ENCODE measurements at places on chromosomes 12 and 14.

- peaks cover 12% of the 10 kb centered on the region for H3K4me1 ChIP-seq
- H3K4me3 ChIP-seq = no peak overlapping the region
- no peaks in the 10 kb centered on the region for H3K27me3 ChIP-seq
- H3K36me3 ChIP-seq = peaks cover 5% of the 10 kb centered on the region
- H3K27ac ChIP-seq = no peak overlapping the region
Observed at GRCh38 chr14:59277659-59278058, 89.2 kb downstream of the DAAM1 start.

GRCh38 chr14:23657959-23658470, 21.9 kb downstream of the DHRS2 start:
- H3K4me1 ChIP-seq = peaks cover 3% of the 10 kb centered on the region
- H3K4me3 ChIP-seq = no peak overlapping the region
- H3K36me3 ChIP-seq = no peaks in the 10 kb centered on the region
- H3K27me3 ChIP-seq = peaks cover 43% of the 10 kb centered on the region

DNA sequence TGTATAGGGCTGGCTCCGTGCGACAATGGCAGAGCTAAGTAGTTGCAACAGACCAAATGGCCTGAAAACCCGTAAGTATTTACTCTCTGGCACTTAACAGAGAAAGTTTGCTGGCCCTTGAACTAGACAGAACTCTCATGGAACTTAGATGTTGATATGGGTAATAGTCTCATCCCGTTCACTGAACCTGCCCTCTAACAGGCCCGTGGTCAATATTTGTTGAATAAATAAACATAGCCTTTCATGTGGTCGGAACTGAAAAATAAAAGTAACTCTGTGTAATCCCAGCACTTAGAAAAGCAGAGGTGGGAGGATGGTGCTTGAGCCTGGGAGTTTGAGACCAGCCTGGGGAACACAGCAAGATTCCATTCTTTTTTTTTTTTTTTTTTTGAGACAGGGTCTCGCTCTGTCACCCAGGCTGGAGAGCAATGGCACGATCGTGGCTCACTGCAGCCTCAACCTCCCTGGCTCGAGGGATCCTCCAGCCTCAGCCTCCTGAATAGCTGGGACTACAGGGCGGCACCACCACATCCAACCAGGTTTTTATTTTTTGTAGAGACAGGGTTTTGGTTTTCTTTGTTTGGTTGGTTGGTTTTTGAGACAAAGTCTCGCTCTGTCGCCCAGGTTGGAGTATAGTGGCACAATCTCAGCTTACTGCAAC, 29.7 kb downstream of the KDM2B start:
- no peak for DNase-seq
- H3K36me3 ChIP-seq = peaks cover under 1% of the 10 kb centered on the region
- no peak overlapping the region for H3K4me3 ChIP-seq
- H3K27me3 ChIP-seq = no peaks in the 10 kb centered on the region

DNA sequence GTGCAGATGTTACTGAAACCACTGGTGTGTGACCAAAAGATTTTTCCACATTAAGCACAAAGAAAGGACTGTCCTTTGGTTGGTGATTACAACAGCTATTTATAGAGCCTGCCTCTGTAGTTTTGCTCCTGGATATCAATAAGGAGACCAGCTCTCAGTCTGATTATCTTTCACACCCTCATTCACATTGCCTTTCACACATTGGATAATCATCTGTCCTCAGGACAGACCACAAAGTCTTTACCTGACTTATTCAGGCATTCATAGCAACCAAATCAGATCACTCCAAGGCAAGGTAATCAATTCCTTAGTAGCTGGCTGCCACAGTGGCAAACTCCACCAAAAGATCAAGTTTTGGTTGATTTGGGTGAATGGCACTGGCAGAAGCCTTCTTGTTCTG, 59.6 kb upstream of the CPSF6 start:
- H3K27me3 ChIP-seq = peaks cover 34% of the 10 kb centered on the region
- peaks cover 3% of the 10 kb centered on the region for H3K36me3 ChIP-seq
- H3K4me3 ChIP-seq = no peak overlapping the region
- no peak for DNase-seq
- H3K27ac ChIP-seq = no peak overlapping the region

DNA sequence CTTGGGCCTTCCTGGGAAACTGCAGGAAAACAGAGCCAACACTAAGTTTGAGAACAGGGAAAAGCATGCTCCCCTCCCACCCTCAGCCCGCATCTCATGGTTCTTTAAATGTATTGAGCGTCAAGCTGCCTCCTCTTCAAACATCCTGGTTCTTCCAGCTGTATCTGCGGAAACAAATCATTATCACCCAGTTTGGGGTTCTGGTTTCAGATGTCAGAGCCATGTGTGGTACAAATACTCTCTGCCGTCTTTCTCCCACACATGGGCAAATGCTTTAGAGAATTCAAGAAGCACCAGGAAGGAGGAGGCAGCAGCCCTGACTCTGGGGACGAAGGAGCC, 29.1 kb downstream of the JDP2 start:
- no peak overlapping the region for H3K4me3 ChIP-seq
- DNase-seq = no peak
- peaks cover 13% of the 10 kb centered on the region for H3K4me1 ChIP-seq
- H3K36me3 ChIP-seq = peaks cover 3% of the 10 kb centered on the region

GRCh38 chr12:117226505-117226904, 36.2 kb upstream of the FBXO21 start:
- no peak overlapping the region for H3K4me3 ChIP-seq
- no peak overlapping the region for H3K27ac ChIP-seq
- DNase-seq = no peak
- H3K4me1 ChIP-seq = no peaks in the 10 kb centered on the region

DNA sequence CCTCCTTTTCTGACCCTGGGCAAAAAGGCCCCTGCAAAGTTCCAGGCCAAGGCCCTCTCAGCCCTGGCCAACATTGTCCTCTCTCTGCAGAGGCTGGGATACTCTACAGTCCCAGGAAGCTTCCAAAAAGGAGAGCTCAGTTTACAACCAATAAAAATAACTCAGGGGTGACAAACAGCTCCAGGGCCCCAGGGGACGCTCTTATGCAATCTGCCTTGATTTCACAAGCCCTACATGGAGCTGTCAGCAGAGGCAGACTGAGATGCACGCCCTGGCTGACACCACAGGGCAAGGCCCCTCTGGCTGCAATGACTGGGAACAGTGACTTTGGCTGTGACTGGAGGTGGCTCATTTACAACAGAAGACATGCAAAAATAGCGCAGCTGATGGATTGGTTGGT, 129.0 kb upstream of the MED13L start:
- no peak overlapping the region for H3K27ac ChIP-seq
- H3K4me3 ChIP-seq = no peak overlapping the region
- H3K27me3 ChIP-seq = no peaks in the 10 kb centered on the region
- peaks cover 9% of the 10 kb centered on the region for H3K4me1 ChIP-seq
- no peak for DNase-seq

DNA sequence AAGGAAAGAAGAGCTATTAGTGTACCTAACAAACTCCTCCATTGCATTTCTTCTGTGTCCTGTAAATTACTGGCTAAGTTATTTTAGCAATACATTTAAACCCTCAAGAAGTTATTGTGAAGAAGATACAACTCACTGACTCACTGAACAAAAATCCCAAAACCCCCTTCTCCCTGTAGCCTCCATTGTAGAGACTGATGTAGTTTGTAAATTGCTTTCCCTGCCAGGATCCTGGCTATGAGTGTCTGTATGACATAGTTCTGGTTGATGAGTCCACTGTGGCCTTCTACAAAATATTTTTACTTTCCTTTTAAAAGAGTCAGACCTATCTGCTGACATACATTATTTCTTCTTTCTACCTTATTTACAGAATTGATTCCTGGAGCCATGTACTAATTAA, 155.6 kb downstream of the SLC6A15 start:
- no peak overlapping the region for H3K27ac ChIP-seq
- H3K4me3 ChIP-seq = no peak overlapping the region
- no peaks in the 10 kb centered on the region for H3K27me3 ChIP-seq
- no peak for DNase-seq

DNA sequence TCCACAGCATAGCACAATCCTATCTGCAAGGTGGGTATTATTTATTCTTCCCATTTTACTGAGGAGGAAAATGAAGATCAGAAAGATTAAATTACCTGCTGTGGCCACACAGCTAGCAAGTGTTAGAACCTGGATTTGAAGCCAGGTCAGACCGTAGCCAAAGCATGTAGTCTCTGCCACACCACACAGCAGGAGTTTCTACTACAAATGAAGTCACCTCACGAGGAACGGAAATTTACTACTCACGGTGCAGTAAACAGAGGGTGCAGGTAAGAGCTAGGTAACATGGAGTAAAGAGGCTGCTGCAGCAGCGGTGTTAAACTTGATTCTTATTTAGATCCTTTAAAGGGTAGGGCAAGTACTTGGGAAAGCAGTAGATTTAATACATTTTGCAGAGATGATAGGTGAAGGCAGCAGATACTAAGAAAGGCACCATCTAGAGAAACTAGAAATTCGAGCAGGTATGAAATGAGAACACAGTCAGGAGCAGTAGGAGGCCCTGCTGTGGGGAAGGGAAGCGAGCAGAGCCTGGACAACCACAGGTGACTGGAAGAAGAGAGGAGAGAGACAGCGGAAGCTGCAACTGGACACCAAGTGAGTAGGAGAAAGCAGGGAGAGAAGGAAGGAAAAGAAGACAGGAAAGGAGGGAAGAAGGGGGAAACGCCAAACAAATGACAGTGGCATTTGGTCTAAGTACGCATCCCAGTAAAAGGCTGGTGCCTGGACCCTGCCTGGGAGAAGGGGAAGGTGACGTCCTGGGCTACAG, 21.5 kb downstream of the SPTB start:
- H3K27me3 ChIP-seq = peaks cover 53% of the 10 kb centered on the region
- H3K27ac ChIP-seq = no peak overlapping the region
- H3K4me1 ChIP-seq = peaks cover 5% of the 10 kb centered on the region
- H3K36me3 ChIP-seq = peaks cover 2% of the 10 kb centered on the region

GRCh38 chr14:105852378-105853088, 326.1 kb downstream of the TMEM121 start:
- H3K4me3 ChIP-seq = no peak overlapping the region
- no peaks in the 10 kb centered on the region for H3K36me3 ChIP-seq
- peak; percentile 6 for DNase-seq
- peaks cover 11% of the 10 kb centered on the region for H3K27me3 ChIP-seq

- DNase-seq = no peak
- no peak overlapping the region for H3K4me3 ChIP-seq
- peaks cover 3% of the 10 kb centered on the region for H3K4me1 ChIP-seq
- H3K27ac ChIP-seq = no peak overlapping the region
Observed at GRCh38 chr14:59427653-59428580, 37.3 kb downstream of the GPR135 start.

DNA sequence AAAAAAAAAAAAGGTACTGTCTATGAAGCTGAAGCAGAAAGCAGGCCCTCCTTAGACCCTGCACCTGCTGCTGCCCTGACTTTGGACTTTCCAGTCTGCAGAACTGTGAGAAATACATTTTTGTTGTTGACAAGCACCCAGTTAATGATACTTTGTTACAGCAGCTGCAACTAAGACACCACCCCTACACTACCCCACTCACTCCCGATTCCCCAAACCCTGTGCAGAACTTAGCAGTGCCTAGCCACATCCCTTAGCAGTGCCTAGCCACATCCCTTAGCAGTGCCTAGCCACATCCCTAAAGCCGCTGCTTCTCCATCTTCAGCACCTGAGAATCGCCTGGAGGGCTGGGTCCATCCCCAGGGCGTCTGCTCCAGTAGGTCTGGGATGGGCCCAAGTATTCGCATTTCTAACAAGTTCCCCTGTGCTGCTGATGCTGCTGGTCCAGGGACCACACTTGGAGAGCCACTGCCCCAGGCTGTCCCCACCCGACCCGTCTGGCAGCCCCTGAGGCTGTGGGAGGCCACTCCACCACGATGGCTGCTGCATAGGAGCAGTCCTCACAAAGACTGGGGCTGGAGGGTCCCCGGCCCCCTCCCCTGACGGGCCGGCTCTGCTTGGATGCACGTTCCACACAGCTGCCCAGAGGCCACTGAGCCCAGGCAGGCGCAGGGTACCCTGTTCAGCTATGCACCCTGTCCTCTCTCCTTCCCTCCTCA, 10.8 kb upstream of the PPP1R13B start:
- DNase-seq = no peak
- H3K4me1 ChIP-seq = peaks cover 12% of the 10 kb centered on the region
- H3K27me3 ChIP-seq = peaks cover 14% of the 10 kb centered on the region

DNA sequence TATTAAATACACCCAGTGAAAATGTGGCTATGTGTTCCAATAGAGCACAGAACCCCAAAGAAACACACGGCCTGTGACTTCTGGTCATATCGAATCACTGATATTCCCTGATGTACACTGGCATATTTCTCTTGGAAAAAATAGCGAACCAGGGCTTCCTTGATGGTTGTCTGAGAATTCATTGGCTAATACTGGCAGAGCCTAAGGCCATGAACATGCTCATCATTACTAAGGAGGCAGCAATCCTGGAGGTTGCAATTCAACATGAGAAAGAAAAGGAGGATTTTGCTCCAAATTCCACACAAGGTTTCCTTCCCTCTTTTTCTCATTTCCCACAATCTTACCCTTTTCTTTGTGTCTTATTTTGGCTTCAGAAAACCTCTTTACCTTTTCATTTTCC, 212.9 kb upstream of the HMGA2 start:
- H3K4me1 ChIP-seq = no peaks in the 10 kb centered on the region
- no peaks in the 10 kb centered on the region for H3K36me3 ChIP-seq

- no peak overlapping the region for H3K27ac ChIP-seq
- H3K4me1 ChIP-seq = peaks cover 20% of the 10 kb centered on the region
- no peak for DNase-seq
- peaks cover 70% of the 10 kb centered on the region for H3K27me3 ChIP-seq
Observed at GRCh38 chr12:113467502-113468364, 3.9 kb downstream of the LHX5 start.

DNA sequence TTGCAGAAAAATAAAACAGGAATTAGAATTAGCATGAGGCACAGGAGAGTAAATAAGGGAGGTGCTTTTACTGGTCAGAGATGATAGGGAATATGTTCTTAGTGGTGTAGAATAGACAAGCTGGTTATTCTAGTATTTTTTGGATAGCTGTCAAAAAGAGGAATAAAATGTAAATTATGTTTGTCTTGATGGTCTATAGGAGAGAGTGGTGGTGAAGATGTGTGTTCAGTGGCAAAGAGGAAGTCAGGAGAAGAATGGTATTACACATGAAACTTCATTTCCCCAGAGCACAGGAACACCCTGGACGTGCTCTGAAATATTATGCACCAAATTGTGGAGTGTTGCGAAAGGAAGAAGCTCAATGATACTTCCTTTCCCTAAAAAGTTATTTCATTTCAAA, 27.8 kb downstream of the MUCL1 start:
- no peak for DNase-seq
- no peaks in the 10 kb centered on the region for H3K27me3 ChIP-seq
- no peak overlapping the region for H3K4me3 ChIP-seq
- H3K4me1 ChIP-seq = no peaks in the 10 kb centered on the region
- H3K27ac ChIP-seq = no peak overlapping the region
- H3K36me3 ChIP-seq = peaks cover 2% of the 10 kb centered on the region

- H3K27me3 ChIP-seq = no peaks in the 10 kb centered on the region
- no peaks in the 10 kb centered on the region for H3K36me3 ChIP-seq
- DNase-seq = no peak
- peaks cover 28% of the 10 kb centered on the region for H3K4me1 ChIP-seq
Observed at GRCh38 chr12:96104566-96104965, 69.2 kb upstream of the LTA4H start.

GRCh38 chr12:84218406-84218805, 694.2 kb downstream of the SLC6A15 start:
- H3K4me1 ChIP-seq = no peaks in the 10 kb centered on the region
- H3K4me3 ChIP-seq = no peak overlapping the region
- H3K27me3 ChIP-seq = no peaks in the 10 kb centered on the region
- no peak for DNase-seq
- H3K36me3 ChIP-seq = no peaks in the 10 kb centered on the region
- H3K27ac ChIP-seq = no peak overlapping the region

GRCh38 chr12:112347581-112347982, 34.6 kb downstream of the HECTD4 start:
- no peaks in the 10 kb centered on the region for H3K27me3 ChIP-seq
- H3K4me3 ChIP-seq = no peak overlapping the region
- H3K4me1 ChIP-seq = peaks cover 27% of the 10 kb centered on the region

- H3K4me3 ChIP-seq = no peak overlapping the region
- H3K27me3 ChIP-seq = peaks cover 20% of the 10 kb centered on the region
- no peak for DNase-seq
- H3K36me3 ChIP-seq = no peaks in the 10 kb centered on the region
Observed at GRCh38 chr14:64238049-64238448, 56.1 kb downstream of the ESR2 start.
